ENCODE measurements at places on chromosomes 6 and 20.
A peak's percentile ranks its signal among the peaks of the same experiment; 100 is the strongest.

- DNase-seq, result no peak
Measured at GRCh38 chr6:161545741-161546140, 271.9 kb upstream of the AGPAT4 start.

- DNase-seq, result peak; percentile 92
Measured at GRCh38 chr6:43246301-43247113, 3.2 kb downstream of the TTBK1 start.

- DNase-seq, result no peak
Measured at GRCh38 chr6:11427723-11428245, 109.8 kb upstream of the TMEM170B start.

GRCh38 chr20:16062661-16063581 lies 510.3 kb downstream of the KIF16B start:
- DNase-seq, result no peak

GRCh38 chr20:40339661-40340449 lies 349.2 kb downstream of the MAFB start:
- no peak for DNase-seq

GRCh38 chr6:47733879-47734558 lies 35.6 kb downstream of the ADGRF4 start:
- DNase-seq, result no peak

DNA sequence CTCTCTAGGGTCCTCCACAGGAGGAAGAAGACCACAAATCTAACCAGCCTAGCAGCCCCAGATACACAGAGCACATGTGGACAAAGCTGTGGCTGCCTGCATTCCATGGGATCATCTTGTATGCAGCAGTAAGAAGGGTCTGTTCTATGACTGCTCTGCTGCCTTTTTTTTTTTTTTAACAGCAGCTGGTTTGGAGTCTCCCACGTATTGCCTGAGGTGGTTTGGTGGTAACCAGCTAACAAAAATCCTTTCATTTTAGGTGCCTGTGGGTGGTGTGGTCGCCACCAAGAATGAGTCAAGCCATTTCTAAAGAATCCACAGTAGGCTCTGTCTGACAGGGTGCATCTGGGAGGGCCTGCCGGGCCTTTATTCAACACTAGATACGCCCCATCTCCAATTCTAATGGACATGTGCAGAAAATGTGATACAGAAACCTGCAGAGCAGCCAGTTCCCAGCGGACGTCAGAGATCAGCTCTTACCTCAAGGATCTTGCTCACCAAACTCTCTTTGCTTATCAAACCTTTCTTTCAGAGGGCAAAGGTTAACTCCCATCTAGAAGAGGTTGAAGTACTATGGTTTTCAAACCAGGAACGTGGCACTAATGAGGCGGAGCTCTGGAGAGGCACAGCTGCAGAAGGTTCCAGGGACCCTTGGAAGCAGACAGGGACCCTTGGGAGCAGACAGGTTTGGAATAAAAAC lies 32.0 kb downstream of the GNAS-AS1 start:
- DNase-seq, result no peak

DNA sequence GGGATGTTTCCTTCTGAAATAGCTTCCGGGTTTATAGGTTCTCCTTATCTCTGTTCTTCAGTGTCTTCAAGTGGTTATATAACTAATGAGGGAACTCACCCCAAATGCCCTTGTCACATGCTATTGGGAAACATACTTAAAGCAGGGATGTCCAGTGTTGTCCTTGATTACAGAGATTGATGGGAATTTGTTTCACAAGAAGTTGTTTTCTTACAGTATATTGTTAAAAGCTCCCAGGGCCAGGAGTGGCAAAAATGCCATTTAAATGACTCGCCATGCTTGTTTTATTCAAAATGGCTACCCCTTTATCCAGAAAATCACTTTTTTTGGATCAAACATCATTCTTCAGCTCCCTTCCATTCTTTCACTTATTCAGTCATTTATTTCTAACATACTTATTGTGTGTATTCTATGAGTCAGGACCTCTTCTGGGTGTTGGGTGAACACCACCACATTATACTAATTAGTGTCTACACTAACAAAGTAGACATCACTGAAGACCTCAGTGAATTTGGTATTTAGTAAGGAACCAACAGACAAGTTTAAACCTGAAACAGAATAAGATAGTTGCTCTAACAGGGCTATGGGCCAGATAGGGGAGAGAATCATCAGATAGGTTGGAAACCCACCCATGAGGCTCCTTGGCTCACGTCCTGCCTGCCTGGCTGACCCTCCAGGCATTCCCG lies 791.1 kb downstream of the MAFB start:
- no peak for DNase-seq

GRCh38 chr6:26044140-26045064 lies 42.8 kb upstream of the HFE start:
- no peak for DNase-seq

GRCh38 chr20:31540406-31540805 lies 26.2 kb downstream of the HM13 start:
- DNase-seq, result no peak

GRCh38 chr6:34922177-34922663 lies 33.2 kb downstream of the ANKS1A start:
- no peak for DNase-seq

- no peak for DNase-seq
Measured at GRCh38 chr6:78770765-78771164, 96.6 kb upstream of the IRAK1BP1 start.

DNA sequence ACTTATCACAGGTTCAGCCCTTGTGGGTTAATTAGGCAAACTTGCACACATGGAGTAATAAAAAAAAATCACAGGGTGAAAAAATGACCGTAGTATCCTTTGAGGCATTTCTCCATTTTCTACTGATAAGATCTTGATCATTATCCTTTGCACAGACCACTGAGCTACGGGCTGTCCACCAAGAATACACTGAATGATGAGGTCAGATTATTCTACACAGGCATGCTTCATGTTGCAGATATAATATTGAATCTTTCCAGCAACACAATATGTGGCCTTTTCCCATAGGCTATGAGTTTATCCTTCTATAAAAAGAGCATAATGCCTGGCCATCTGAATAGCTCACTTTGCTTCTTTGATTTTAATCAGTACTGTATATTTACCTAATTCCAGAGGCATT lies 168.9 kb downstream of the FRK start:
- no peak for DNase-seq

DNA sequence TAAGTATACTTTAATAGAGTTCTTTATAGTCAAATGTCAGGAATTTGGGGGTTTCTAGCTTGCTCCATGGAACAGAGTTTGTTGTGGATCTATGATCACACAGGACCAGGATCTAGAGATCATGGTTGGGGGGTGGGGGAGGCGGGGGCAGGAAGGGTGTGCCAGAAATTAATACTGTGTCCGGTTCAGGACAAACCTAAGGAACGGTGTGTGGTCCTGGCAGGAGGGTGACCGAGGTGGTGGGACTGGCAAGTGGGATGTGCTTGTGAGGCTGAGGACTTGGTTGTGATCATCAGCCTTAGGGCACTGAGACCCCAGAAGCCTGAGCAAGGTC lies 27.9 kb downstream of the GSTA3 start:
- DNase-seq, result no peak

GRCh38 chr6:106560996-106561685 lies 68.2 kb downstream of the RTN4IP1 start:
- DNase-seq, result no peak

DNA sequence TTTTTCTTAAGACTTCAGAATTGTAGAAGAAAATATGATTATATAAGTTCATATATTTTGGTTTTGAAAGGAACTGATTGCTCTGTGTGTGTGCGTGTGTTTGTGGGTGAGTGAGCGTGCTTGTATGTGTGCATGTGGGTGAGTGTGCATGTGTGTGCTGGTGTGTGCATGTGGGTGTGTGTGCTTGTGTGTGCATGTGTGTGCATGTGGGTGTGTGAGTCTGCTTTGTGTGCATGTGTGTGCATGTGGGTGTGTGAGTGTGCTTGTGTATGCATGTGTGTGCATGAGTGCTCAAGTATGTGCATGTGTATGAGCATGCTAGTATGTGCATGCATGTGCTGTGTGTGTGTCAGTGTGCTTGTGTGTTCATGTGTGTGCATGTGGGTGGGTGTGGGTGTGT lies 238.5 kb downstream of the CDC5L start:
- no peak for DNase-seq

DNA sequence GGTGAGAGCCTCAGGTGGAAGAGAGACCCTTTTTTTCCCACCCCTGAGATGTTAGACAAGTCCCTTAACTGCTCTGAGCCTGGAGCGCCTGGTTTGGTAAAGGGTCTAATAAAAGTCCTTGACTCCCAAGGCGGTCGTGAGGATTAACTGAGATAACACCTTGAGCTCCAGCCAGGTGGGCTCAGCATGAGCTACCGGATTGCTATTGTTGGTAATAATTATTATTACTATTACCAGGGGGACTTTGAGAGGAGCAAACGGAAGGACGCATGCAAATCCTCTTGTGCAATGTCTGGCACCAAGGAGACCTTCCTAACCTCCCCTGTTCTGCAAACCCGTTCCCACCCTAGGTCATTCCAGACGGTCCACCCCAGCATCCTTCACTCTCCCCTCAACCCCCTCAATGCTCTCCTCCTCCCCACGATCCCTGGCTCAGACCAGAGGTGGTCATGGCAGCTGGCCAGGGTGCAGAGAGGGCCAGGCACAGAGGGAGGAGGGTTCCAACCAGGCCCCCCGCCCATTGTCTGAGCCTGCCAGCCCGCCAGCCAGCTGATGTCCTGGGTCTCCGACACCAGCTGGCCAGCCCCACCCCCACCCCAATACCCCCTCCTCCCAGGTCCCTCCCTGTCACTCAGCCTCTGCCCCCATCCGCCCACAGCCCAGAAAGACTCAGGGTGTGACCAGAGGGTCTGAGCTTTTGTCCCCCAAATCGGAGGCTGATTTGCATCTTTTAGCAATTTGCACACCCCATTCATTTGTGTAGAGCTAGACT lies 14.3 kb upstream of the CBFA2T2 start:
- DNase-seq, result peak; percentile 43

GRCh38 chr6:170285482-170285881 lies 5.4 kb downstream of the DLL1 start:
- no peak for DNase-seq

DNA sequence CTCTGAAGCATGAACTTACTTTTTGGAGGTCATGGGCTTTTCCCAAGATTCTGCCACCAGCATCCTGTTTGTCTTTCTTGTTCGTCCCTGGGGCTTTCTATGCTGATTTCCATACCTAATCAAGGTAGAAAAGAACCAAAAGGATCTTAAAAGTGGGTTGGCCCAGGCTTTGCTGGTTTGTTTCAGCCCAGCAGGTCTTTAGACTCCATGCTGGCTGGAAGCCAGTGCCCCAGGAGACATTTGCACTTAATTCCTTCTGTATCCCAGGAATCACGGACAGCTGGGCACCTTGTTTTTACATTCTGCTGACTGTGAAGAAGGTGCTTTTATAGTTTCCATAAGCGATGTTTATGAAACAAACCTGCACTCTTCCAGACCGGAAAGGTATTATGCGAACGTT lies 195.9 kb downstream of the CDH4 start:
- no peak for DNase-seq

GRCh38 chr6:36593569-36594028 lies 563 bp upstream of the SRSF3 start:
- DNase-seq, result no peak

GRCh38 chr20:54255157-54255556 lies 47.3 kb downstream of the PFDN4 start:
- no peak for DNase-seq

GRCh38 chr6:148954934-148955333 lies 208.1 kb downstream of the UST start:
- DNase-seq, result no peak

GRCh38 chr6:147873816-147874215 lies 365.3 kb downstream of the SAMD5 start:
- DNase-seq, result no peak

DNA sequence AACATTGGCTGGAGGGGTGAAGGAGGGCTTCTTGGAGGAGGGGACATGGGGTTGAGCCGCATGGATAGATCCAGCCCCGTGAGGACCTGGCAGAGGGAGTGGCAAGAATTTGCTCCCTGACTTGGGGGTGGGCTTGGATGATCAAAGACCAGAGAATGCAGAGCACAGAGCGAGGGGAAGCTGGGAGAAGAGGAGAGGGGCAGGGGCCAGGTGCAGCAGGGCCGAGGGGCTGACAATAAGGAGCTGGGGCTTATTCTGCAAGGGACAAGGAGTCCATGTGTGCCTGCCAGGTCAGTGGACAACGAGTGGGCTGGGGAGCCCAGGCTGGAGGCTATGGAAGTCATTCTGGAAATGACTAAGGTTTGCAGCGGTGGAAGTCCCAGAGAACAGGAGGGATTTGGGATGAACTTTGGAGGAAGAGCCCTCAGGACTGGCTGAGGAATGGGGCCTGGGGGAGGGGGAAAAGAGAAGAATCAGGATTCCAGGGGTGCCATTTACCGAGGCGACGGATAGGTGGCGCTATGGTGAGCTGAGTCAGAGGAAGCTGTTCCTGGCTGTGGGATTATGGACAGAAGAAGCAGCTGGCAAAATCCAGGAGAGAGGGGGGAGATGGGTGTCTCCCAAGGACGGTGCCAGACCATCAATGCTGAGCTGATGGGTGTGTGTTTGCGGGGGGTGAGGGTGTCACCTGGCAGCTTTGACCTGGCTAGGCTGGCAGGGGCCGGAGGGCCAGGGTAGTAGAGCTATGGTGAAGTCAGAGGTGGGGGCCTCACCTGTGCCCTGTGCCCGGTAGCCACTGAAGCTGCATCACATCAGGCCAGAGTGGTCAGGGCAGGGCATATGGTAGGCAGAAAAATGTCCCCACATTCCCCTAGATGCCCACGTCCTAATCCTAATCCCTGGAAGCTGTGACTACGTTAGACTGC lies 7.8 kb downstream of the KCNG1 start:
- peak; percentile 84 for DNase-seq

DNA sequence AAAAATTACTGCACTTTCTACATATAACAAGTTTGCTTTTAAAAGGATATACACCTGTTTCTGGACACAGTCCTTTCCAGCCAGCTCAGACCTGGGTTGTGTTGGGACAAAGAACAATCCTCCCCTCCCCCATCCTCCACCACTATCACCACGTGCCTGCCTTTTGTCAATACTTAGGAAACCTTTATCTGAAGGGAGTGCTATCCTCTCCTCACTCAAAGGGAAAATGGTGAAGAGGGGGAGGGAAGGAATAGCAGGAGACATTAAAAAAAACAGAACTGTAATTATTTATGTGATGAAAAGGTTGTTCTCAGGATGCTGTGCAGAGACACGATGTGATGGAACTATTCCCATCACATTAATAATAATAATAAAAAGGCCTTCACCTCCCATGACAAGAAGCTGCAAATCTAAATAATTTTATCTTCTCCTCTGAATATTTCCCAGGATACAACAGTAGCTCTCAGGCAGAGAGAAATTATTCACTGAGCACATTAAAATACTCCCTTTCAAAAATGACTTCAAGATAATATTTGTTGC lies 105.5 kb downstream of the NRSN1 start:
- DNase-seq, result no peak

GRCh38 chr20:62554898-62555641 lies 79.3 kb upstream of the GATA5 start:
- no peak for DNase-seq

GRCh38 chr20:62678553-62678952 lies 30.1 kb upstream of the NTSR1 start:
- no peak for DNase-seq

GRCh38 chr20:54221996-54222890 lies 14.4 kb downstream of the PFDN4 start:
- DNase-seq, result no peak
